ENCODE measurements at places on chromosomes 16 and 17.

DNA sequence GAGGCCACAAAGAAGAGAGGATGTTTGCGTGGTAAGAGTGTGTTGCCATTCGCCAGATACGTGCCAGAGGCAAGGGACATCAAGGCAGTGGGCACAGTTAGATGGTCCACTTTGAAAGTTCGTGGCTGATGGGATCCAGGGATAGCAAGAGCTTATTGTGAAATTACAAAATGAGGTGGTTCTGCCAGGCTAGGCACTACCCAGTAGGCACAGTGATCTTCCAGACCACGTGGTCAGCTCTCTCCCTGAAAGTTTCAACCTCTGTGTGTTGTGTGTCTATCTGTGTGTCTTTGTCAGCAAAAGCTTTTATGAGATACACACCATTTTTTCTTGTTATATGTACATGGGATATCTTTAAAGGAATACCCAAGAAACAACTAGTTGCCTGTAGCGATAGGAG is 9.5 kb downstream of the SGF29 start:
- no peak for DNase-seq

DNA sequence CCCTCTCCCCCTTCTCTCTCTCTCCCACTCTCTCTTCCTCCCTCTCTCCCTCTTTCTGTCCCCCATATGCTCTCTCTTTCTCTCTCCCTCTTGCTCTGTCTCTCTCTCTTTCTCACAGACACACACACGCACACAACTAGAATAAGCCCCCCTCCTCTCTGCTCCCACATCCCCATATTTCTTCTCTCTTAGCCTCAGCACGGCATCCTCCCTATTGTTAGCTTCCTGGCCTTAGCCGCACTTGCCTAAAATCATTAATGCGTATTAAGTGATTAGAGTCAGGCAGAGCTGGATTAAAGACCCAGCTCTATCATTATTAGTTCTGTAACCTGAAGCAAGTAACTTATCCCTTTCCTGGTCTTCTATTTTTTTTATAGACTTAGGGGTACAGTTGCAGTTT is 319.0 kb upstream of the C16orf82 start:
- DNase-seq: no peak

- no peak for DNase-seq
These were observed 52.5 kb downstream of the NKD1 start for GRCh38 chr16:50600582-50601283.

DNA sequence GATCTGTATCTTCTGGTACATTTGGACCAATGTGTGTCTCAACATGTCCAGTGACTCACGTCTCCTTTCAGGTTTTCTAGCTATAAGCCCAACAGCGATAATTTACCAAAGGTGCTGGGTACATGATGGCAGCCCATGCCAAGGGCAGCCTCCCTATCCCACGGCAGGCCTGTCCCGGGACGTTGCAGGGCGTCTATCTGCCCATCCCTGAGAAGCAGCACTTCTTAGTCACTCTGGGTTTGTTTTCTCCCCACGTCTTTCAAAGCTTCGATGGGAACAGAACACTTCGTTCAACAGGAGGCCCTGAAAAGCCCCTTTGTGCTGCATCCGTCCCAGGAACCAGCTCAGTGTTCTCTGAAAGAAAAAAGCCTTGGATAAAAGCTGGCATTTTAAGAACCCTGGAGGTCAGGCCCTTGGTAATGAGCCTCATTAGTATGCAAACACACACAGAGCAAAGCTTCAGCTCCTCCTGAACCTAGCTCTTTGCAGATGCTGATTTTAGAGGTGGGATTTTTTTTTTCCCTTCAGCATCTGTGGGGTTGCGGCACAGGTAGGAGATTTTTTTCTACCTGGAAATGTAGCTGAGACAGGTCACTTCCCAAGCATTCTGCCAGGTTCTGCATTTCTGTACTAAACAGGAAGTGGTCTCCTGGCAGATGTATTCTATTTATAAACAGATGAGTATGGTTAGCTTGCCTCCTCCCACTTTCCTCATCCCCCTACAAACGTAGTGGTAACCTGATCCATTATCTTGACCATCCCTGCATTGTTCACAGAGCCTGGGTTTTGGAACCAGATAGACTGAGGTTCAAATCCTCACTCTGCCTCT is 17.5 kb upstream of the MT4 start:
- DNase-seq: no peak

GRCh38 chr17:42795465-42795864 is 3.0 kb downstream of the COA3 start:
- DNase-seq: no peak

- DNase-seq: no peak
These were observed 12.5 kb upstream of the FAM171A2 start for GRCh38 chr17:44376124-44376523.

GRCh38 chr16:704552-705380 is 835 bp downstream of the FBXL16 start:
- no peak for DNase-seq

GRCh38 chr16:29848420-29849297 is 14.4 kb downstream of the CDIPT start:
- no peak for DNase-seq

GRCh38 chr17:76987486-76988093 is 119.4 kb downstream of the MGAT5B start:
- DNase-seq: no peak

GRCh38 chr17:58756246-58757161 is 850 bp downstream of the PPM1E start:
- peak; percentile 5 for DNase-seq

- DNase-seq: no peak
These were observed 8.4 kb upstream of the NXN start for GRCh38 chr17:987931-988330.

All from left renal cortex interstitium (tissue), 4 donors.